Stimulated activated CD4-positive, alpha-beta T cell treated with anti-CD3 and anti-CD28 coated beads, Interleukin-15, amount 100 ng/mL, for 1 hour (primary cell): ENCODE measurements at places on chromosomes 3 and 15.

DNA sequence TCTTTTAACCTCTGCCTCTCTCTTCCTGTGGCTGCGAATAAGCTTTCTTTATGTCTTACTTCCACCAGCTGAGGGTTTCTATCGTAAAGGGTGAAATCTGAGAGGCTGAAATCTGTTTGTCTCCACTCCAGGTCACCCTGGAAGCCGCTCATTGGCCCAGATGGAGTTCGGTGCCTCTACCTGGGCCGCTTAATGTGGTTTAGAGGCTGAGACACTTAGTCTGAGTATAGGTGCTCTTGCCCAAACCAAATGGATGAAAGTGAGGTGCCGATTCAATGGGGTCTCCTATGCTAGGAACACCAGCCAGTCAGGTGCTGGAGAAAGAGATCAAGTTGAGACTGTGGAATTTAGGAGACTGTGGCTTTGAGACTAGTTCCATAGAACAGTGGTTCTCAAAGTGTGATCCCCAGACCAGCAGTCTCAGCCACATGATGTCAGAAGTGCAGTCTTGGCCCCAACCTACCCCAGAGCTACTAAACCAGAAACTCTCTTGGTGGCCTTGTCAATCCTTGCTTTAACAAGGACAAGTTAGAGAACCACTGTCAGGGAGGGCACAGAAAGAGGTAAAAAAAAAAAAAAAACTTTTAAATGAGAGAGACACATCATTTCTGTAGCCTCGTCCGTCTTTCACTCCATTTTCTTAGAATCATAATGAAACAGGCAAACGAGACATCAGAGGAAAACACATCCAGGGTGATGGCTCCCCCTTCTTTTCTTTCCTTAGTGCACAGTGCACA lies 54.9 kb upstream of the CCR2 start:
- no peak for DNase-seq

- DNase-seq: no peak
Observed at GRCh38 chr15:22869856-22870255, 31.4 kb downstream of the NIPA2 start.

DNA sequence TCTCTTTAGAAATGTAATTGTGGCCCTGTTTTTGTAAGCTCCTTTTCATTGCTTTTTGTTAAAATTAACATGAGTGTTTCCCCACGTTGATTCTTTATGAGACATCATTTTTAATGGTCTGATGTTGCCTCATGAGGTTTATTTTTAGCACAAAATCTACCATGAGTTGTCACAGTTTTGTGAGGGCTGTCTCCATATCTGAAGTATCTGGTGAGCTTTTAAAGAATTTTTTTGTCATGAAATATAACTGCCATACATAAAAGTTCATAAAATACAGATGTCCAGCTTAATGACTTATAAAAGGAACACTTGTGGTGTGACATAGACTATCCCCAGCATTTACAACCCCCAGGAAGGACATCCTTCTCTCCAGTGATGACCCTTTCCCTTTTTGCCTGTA lies 34.3 kb upstream of the CEMIP start:
- no peak for DNase-seq

DNA sequence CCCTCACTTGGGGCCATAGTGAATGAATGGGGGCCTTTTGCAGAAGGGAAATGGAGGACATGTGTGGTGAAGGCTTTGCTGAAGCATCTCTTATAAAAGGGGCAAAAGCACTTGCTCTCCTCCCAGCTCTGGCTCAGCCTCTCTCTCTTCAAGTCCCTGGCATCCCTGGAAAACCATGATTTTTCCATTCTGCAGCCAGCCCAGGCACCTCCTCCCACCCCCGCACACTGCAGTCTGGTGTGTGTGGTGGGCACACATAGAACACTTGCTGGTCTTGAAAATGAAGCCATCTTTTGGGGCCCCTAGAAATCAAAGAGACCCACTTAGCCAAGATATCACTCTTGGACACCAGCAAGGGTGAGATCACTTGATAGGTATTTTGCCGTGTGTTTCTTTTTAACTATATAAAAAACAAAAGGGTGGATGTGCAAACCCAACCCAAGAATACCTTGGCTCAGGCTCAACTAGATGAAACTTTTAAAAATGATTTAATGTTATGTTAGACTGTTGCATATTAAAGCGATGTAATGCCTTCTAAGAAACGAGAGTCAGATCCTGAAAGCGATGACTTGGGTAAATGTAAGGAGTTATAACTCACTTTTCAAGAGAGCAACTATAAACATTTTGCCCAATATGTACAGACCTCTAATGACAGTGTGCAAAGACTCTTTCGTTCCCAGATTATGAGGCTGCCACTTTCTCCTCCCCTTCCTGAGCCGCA lies 16.4 kb upstream of the ALDH1A3 start:
- DNase-seq: no peak

DNA sequence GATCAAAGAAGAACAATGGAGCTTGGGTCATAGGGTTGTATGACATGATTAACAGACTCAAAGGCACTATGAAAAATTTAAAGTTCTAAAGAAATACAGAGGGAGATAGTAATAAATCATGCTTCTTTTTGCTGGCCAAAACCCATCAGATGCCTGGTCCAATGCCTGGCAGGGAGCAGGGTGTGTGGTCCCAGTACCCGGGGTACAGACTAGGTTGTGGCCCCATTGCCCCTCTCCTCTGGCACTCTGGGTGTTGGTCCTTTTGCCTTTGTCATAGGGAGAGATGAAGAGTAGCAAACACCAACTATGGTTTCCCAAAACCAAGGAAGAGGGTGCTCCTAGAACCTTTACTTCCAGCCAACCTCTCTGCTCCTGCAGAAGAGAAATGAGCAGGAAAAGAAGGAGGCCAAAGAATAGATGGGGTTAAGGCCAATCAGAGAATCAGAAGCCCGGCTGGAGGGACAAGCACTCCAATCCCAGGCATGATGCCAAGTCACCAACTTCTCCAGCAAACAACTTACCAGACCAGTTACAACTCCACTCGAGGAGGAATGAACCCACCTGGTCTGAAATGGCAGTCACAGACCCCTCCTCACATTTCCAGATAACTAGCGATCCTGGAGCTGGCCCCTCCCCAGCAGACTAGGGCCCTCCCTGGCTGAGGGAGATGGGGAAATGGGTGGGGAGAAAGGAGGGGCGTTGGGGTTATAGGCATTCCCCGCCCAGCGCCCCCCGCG lies 1.8 kb downstream of the IGDCC3 start:
- DNase-seq: no peak

DNA sequence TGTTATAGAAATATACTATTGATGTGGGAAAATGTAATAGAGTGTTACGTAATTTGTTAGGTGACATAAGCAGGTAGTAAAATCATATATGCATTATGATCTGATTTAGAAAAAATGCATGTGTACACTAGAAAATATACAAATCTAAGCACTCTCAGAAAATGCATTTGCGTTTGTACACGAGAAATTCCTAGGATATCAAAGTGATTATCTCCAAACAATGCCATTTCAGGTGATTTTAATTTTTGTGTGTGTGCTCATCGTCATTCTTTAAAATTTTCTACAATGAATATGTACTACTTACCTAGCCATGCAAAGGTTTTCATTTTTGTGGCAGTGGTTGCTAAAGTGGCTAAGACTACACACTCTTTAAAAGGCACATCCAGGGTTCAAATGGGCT lies 140.8 kb upstream of the RAD18 start:
- no peak for DNase-seq

GRCh38 chr15:60590935-60591495 lies 112.1 kb upstream of the ICE2 start:
- DNase-seq: peak; percentile 26

GRCh38 chr3:33787328-33788009 lies 11.0 kb upstream of the PDCD6IP start:
- DNase-seq: peak; percentile 26

DNA sequence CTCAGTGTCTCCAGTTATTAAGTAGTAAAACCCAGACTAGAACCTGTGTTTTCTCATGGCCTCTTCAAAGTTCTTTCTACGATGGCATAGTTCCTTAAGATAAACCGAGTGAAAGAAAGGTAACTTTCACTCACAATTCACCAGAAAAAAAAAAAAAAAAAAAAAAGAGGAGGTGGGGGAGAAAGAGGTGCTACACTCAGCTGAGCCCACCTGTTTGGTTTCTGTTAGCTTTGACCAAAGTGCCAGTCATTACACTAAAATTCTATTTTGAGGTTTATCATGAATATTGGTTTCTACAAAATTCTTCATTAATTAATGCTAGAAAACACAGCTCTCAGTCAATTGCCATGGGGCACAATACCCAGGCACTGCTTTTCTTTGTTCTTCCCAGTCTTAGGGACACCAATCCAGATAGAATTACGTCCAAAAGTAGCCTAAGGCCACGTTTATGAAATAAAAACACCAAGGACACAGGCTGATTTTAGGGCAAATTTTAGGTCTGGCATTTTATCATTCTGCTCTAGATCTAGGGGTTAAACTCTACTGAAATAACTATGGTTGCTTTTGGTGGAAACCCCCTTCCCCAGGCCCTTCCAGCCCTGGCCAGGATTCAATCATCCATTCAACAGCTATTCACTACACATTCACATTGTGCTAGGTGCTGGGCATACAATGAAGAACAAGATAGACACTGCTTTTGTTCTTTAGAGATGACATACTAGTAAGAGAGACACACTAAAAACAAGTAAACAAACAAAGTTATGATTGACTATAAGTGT lies 1097.8 kb downstream of the FHIT start:
- no peak for DNase-seq

- DNase-seq: no peak
Observed at GRCh38 chr3:175713268-175713667, 854.1 kb downstream of the NAALADL2 start.

DNA sequence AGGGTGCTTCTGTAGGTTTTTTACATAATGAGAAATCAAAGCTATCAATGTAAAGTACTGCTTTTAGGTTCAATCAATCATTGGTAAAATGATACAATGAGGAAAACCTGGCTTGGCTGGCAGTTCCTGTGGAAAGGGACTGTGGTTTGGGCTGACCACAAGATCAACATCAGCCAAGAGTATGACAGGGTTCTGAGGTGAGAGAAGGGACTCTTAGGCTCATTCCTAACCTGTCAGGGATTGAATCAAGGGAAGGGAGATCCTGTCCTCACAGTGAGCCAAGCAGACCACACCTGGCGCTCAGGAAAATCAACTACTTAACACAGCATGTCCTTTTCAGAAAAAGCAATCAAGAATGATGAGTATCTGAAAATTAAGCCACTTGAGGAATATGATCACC lies 111.1 kb downstream of the MAGI1 start:
- DNase-seq: no peak

- DNase-seq: no peak
Observed at GRCh38 chr3:157836022-157836421, 270.2 kb downstream of the SHOX2 start.

DNA sequence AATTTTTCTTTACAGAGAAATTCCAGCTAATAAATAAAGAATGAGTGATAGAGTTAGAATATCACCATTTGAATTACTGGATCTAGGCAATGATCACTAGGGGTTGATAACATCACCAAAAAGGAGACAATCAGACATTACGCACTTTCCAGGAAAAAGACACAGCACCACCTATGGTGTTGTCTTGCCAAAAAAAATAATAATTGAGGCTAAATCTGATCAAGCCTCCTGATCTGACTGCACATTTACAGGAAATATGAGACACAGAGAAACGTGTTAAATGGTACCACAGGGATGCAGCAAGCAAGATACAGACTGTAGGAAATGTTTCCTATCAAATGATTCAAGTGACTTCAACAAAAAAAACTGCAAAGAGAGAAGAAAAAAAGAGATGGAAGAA lies 92.8 kb downstream of the EOMES start:
- no peak for DNase-seq

- DNase-seq: no peak
Observed at GRCh38 chr15:33242669-33243191, 48.2 kb upstream of the FMN1 start.

GRCh38 chr3:123695731-123696640 lies 111.1 kb upstream of the HACD2 start:
- DNase-seq: no peak

GRCh38 chr3:153099131-153099530 lies 62.9 kb upstream of the RAP2B start:
- no peak for DNase-seq

DNA sequence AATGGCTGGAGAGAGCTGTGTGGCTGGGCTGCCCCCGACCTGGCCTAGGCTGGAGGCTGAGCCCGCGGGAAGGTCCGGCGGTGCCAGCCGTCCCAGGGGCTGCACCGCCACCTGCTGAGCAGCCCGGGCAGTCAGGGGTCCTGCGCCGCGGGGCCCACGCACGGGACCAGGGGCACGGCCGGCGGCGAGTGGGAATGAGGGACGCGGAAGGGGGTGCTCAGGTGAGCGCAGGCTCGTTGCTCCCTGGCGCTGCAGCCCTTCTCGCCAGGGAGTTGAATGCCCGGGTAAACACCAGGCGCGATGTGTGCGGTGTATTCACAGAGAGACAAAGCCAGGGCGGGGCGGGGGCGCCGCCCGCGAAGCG lies 666 bp upstream of the SEMA3F start:
- no peak for DNase-seq

DNA sequence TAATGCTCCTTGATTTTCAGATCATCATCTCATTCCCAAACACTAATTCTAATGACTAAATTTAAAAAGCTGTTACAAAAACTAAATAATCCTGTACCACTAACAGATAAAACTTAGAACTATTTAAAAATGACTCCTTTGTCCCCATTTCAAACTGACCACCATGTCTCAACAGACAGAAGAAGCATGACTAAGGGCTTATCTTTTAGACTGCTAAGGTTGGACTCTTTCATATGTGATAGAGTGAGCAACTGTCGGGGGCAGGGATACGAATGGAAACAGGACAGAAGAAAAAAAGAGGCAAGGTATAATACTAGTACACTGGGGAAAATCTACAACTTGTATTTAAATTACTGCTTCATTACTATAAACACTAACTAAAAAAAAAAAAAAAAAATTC lies 23.3 kb downstream of the SNX4 start:
- DNase-seq: no peak

GRCh38 chr3:141094790-141095545 lies 43.8 kb downstream of the SPSB4 start:
- DNase-seq: no peak

- DNase-seq: no peak
Observed at GRCh38 chr3:15148614-15149013, 49.7 kb upstream of the RBSN start.

- DNase-seq: peak; percentile 25
Observed at GRCh38 chr3:51389423-51390183, 1.5 kb upstream of the RBM15B start.

DNA sequence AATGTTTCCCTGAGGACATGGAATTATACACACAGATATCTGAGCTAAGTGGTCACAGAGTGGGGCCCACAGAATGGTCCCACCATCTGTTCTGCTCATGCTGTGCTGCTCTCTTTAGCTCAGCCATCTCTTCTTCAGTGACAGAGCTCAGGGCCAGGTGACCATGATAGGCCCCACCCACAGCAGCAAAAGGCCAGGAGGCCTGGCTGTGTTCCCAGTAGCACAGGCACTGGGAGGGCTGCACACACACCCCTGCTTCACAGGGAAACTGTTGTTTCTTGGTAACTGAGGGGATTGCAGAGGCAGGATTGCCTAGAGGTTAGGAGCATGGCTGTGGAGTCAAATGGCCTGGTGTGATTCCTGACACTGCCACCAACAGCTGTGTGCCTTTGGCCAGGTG lies 4.8 kb upstream of the FBXW12 start:
- no peak for DNase-seq

- DNase-seq: no peak
Observed at GRCh38 chr3:32447865-32448400, 54.7 kb downstream of the CMTM6 start.
